ENCODE measurements at places on chromosomes 16 and 17. TPM values are rescaled to one million over a fixed set of nuclear protein-coding genes. Genes with fewer than 3 reads are reported as not detected.
A peak's percentile ranks its signal among the peaks of the same experiment; 100 is the strongest.

CPHXL2 gene
- not detected for total RNA-seq

CISD3 gene
- 1.3 TPM for total RNA-seq

TADA2A gene
- 19.7 TPM for total RNA-seq

RGS9 gene
- 1.4 TPM for total RNA-seq

MAF gene
- under 0.01 TPM for total RNA-seq

DNA sequence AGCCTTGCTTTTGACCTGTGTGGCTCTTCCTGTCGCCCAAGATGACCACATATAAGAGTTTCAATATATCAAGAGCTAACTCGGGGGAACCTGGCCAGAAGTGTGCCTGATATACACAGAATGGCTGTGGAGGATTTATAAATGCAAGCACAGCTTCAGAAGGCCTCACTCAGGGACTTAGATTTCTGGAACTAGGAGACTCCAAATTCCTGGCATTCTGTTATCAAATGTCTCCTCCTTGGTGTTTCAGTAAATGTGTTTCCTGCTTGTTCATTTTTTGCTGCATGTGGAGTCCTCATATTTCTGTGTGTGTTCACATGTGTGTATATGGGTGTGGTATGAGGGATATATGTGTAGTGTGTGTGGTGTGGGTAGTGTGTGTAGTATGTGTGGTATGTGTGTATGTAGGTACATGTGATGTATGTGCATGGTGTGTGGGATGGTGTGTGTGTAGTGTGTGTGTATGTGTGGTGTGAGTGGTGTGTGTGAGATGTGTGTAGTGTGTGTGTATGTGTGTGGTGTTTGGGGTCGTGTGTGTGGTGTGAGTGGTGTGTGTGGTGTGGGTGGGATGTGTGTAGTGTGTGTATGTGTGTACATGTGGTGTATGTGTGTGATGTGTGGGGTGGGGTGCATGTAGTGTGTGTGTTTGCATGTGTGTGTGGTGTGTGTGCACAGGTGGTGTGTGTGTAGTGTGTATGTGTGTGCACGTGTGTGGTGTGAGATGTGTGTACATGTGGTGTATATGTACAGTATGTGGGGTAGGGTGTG lies 981 bp upstream of the CD300H start:
- DNase-seq = no peak

- DNase-seq = no peak
Observed at GRCh38 chr16:67389911-67390815, 3.1 kb downstream of the TPPP3 start.

GRCh38 chr17:7947651-7948050 lies 15.6 kb downstream of the CNTROB start:
- DNase-seq = no peak

DNA sequence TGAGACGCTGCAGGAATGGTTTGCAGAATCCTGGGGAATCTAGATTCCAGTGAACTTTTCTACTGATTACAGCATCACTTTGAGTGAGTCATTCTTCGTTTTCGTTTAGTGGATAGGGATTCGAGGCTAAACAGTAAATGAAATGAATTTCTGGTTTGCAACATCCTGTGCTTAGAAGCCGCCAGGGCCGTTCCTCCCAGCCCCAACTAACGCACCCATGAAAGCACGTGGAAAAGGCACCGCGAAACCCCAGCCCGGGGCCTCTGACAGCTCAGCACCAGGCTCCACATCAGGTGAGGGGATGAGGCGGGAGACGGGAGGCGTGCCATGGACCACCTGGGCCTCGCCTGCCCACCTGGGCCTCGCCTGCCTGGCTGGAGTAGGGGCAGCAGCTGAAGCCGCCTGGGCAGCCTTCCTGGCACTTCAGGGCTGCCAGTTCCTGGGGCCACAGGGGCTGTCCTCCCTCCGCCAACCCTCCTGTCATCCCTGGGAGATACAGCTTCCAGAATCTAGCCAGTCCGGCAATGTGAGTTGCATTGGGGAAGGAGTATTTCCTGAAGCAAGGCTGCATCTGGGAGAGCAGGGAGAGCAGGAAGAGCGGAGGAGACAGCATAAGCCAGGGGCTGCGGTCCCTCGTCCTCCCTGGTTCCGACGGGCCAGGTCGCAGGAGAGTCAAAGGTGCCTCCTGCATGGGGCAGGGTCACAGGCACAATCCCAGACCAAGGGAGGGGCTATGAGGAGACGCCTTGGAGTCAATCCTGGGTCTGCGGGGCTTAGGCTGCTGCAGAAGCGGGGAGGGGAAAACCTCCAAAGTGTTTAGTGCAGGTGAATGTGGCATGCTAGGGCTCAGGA lies 78.4 kb downstream of the RPH3AL start:
- DNase-seq = no peak

DNA sequence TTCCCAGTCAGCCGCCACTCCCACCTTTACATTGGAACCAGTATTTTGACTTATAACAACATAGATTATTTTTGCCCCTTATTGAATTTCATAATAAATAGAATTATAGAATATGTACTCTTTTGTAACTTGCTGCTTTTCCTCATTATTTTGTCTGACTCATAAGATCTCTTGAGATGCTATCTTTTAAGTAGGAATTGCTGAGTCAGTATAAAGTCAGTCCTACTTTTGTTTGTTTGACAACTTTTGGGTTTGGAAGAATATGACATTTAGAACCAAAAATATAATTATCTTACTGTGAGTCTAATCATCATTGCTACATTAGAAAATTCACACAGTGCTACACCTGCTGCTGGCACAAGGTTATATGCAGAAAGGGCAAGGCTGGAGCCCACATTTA lies 69.7 kb downstream of the STXBP4 start:
- no peak for DNase-seq

DNA sequence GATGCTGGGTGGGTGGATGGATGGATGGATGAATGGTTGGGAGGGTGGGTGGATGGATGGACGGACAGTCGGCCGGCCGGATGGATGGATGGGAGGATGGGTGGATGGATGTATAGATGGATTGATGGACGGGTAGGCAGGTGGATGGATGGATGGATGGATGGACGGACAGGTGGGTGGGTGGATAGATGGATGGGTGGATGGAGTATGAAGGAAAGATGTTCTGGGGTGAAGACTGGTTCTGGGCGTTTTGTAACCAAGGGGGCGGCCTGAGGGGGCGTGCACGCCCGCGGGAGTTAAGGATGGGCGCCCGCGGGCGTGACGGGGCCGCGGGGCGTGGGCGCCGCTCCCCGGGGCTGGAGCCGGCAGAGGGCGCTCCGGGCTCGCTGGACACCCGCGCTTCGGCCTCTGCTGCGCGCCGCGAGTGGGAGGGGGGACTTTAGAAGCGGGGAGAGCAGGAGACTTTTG lies at the start of gene NECAB2:
Gene NECAB2 (plus strand): TSS at position 407 of the 468 bp plus-strand sequence. CDS start 405 bp downstream, outside the sequence.
- peak; percentile 8 for DNase-seq

DNA sequence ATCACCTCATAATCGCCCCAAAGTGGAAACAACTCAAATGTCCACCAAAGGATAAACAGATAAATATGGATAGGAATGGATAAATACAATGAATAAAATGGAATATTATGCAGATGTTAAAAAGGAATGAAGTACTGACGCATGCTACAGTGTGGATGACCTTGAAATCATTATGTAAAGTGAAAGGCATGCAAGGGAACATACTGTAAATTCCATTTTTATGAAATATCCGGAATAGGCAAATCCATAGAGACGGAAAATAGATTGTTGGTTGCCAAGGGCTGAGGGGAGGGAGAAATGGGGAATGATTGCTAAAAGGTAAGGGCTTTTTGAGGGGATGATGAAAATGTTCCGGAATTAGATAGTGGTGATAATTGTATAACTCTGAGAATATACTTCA lies 36.0 kb downstream of the STAT5B start:
- DNase-seq = no peak

- no peak for DNase-seq
Observed at GRCh38 chr17:28385037-28385400, 13.5 kb downstream of the SARM1 start.

GRCh38 chr17:37174205-37174604 lies 201.6 kb upstream of the C17orf78 start:
- peak; percentile 28 for DNase-seq

- DNase-seq = no peak
Observed at GRCh38 chr16:56679818-56680217, 2.5 kb upstream of the MT1X start.

DNA sequence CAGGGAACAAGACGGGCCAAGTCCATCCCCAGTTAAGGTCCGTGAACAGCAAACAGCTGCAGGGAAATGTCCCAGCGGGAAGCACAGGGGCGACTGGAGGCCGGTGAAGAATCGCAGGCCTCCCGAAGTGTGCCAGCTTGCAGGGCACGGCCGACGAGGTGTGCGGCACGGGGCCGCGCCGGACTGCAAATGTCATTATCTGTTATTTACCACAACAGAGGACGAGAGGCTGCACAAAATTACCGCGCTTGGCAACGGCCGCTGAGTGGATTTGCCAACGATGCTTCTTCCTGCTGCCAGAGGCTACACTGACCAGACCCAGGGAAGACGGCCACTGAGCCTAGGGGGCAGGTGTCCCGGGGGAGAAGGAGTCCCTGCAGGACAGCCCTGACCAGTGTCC lies 53.1 kb downstream of the RPH3AL start:
- DNase-seq = no peak

DNA sequence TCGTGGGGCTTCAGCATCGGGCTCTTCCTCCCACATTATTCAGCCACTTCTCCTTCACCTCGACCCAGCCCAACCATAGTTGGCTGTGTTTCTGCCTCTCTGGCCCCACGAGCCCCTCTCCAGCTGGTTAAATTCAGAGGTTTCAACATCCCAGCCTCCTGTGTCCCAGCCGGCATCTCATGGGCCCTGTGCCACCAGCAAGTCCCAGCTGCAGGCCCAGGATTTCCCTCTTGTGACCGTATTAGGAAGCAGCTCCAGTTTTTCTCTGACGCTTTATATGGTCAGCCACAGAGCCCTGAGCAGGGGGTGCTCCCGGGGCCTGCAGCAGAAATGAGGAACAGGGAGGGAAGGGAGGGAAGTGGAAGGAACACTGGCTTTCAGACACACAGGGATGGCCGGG lies 27.4 kb downstream of the MYH11 start:
- DNase-seq = peak; percentile 68

GRCh38 chr16:84614623-84614967 lies 3.3 kb downstream of the COTL1 start:
- no peak for DNase-seq

DNA sequence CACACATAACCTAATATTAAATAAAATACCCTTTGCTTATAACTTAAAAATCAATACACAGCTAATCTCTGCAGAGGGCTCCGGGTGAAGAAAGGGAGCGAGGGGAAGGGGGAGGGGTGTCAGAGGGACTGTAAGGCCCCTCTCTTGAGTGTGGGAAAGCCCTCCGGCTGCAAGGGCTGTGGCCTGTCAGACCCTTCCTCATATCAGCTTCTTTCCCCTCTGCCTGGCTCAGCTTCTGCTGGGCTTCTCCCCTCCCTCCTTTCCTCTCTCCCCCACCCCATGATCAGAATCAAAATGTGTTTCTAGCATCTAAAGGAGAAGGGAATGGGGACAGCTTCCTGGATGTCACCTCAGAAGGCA lies 4.6 kb upstream of the SCRN2 start:
- DNase-seq = no peak

GRCh38 chr17:59530531-59530930 lies 34.9 kb upstream of the DHX40 start:
- no peak for DNase-seq

DNA sequence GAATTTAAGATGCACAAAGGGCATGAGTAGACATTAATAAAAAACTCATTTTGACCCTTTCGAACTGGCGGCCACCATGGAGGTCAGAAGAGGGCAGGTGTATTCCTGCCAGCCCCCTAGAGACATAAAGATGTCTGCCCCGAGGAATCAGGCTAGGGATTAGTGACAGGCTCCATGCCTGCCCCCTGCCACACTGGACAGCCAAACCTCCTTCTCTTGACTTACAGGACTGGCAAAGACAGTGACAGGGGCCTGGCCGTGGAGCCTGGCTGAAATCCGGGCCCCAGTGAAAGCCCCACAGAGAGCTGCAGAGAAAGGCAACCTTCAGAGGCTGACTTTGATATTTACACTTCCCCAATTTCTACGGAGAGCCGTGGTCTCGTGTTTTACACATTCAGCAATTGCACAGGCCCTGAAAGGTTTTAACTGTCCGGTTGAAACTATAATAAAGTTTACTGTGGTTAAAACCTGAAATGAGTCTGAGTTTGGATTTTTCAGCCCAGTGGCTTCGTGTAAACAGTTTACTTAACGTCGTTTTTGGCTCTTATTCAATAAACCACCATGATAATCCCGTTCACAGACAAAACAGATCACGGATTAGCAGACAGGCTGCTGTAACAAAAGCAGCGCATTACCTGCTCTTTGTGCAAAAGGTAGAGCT lies 243.9 kb upstream of the MYOCD start:
- DNase-seq = peak; percentile 66

DNA sequence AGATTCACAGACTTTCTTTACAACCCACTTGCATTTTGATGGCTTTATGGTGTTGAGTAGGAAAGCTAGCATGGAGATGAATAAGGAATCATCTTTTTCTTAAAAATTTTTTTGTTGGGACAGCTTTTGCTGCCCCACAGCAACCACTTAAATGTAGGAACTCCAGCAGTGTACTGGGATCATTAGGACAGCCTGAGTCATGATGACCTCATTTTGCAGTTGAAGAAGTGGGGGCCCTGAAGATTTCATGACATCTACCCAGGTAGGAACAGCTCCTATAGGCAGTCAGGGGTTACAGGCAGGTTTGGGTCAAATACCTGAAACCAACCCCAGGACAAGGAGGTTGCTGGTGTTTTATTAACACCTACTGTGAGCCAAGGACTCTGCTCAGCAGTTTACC lies 2.1 kb downstream of the METTL22 start:
- peak; percentile 63 for DNase-seq

- no peak for DNase-seq
Observed at GRCh38 chr17:79325709-79326430, 251.2 kb downstream of the ENGASE start.

GRCh38 chr17:73231395-73231794 lies 30.3 kb downstream of the CPSF4L start:
- peak; percentile 25 for DNase-seq

DNA sequence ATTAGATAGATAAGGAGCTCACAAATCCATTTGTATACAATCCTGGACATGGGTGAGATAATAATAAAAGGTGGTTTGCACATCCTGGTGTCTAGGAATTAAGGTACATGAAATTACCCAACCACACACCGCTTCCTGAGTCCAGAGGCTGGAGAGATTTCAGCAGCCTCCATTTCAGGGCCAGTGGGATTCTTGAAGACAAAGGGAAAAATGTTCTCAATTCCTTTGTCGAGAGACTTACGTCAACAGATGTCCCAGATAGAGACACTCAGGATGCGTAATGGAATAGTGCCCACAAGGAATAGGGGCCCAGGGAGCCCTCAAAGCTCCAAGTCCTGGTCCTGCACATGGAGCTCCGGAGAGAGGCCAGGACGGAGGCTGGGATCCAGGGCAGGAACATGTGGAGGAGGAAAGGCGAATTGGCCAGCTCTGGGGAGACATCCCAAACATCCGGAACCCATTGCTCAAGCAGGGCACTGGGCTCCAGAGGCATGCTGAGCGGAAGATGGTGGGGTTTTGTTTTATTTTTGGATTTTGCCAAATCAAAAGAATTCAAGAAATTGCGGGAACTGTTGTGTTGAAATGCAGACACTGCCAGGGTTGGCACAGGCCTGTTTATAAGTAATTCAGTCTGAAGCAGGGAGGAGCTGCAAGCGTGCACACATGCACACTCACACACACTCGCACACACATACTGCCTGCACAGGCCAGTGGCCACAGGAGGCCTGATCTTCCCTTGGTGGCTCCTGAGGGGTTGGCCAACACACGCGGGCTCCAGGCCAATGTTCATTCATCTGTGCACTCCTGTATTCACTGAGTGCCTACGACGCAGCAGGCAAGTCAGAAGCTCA lies 97.2 kb downstream of the NOG start:
- DNase-seq = no peak
